ENCODE measurements at places on chromosomes 13 and 19.

GRCh38 chr19:996051-996838 is 4.0 kb upstream of the GRIN3B start:
- no peak for DNase-seq

GRCh38 chr19:10499550-10500246 is 3.5 kb downstream of the KEAP1 start:
- DNase-seq = no peak

DNA sequence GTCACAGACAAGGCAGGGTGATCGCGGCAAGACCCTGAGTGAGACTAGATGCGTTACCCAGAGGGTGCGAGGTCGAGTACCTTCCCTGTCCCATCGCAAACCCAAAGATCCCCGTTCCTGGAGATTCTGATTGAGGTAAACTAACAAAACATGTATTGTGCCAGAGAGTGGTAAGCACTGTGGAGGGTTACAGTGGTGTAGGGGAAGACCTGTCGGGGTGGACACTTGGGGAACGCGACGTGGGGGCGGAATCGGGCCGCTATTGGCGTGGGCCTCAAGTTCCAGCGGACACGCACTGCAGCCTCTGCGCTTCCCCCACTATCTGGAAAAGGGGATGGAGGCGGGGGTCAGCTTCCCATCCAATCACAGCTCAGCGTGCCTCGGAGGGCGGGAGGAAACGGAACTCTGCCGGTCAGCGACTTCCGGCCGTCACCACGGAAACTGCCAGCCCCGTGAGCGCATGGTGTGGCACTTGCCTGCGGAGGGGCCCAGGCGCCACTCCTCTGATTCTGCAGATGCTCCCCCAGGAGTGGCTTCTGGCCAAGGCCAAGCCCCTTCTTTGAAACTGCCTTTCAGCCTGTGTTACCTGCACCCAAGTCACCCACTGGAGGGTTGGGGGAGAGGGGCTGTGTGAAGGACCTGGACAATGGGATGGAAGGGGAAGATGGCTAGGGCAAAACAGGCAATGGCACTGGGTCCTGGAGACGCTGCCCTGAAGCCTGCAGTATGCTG is 1.0 kb upstream of the UBE2M start:
- no peak for DNase-seq

DNA sequence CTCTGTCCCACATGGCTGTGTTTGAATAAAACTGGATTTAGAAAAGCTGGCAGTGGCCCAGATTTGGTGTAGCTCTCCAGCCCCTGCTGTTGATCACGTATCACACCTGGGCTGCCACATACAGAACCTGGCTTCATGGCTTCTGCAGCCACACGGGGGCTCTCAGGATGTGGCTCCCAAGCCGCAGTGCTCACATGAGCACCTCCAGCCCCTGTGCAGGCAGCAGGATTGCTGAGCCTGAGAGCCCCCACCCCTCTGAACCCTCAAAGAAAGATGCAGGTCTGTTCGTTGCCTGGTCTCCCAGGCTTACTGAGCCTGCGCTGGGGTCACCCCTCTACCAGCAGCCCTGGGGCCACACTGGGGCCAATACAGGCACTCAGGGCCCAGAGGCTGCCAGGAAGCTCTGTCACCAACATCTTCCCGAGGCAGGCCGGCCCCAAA is 2.7 kb downstream of the PLEKHF1 start:
- no peak for DNase-seq

- DNase-seq = no peak
Measured at GRCh38 chr13:76816394-76816793, 69.8 kb downstream of the KCTD12 start.

DNA sequence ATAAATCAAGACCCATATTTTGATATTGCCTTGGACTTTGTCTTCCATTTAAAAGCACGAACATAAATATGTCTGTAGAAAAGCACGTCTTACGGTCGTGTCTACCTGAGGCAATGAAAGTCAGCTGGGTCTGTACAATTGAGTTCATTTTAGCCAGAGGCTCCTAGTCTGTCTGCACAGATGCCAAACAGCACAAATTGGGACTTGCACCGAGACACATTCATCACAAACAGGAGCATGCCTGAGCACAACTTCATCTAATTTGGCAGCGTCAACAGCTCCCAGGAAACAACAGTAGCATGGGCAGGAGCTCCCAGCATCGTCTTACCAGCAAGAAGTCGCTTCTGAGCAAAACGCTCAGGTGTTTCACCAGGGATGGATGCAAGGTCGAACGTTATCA is 687.0 kb downstream of the EFNB2 start:
- DNase-seq = no peak

DNA sequence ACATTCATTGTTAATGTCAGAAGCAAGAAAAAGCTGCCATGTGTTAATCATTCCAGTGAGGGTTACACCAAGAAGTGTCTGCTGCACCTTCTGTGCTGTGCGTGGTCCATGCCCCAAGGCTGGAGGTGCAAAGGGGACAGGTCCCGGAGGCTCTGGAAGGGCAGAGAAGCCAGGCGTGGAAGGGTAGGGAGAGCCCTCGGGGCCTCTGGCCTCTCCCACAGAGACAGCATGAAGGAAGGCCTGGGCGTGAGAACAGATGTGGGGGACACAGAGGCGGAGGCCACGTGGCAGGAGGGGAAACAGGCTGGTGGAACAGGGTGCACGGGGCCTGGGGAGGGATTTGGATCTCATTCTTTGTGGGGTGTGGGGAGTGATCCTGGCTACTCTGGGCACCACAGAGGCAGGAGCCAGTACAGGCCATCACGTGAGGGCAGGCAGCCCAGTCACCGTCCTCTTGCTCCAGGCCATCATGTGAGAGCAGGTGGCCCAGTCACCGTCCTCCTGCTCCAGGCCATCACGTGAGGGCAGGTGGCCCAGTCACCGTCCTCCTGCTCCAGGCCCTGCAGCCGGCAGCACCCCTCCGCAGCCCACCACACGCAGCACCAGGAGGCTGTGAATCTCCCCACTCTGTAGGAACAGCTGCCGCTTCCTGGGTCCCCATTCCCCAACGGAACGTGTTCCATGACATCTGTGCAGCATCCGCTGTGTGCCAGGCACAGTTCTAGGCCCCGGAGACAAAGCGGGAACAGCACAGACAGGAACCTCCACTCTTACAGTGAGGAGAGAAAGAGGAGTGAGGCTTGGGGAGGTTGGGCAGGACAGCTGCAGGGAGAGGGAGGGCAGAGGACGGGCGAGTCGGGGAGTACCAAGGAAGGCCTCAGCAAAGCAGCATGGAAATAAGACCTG is 10.2 kb upstream of the F7 start:
- no peak for DNase-seq
